ENCODE measurements at places on chromosomes 4 and X.

DNA sequence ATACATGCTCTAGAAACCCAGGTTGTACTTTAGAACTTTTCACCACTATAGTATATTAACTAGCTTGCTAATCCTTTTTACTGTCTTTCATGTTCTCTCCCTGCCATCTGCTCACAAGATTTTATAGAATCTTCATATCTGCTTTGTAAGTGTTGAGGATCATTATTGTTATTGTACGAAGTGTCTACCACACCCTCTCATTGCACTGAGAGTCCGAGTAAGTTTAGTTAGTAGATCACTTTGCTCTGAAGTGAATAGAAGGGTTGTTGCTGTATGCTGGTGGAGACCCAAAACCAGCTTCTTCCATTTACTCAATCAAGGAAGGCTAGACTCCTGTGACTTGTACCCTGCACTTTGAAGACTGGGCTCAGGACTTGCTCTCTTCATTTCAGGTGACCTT lies 17.1 kb downstream of the GAB1 start:
- no peak for DNase-seq

- no peak for DNase-seq
These were observed 65.8 kb downstream of the ARHGEF6 start for GRCh38 chrX:136714626-136715599.

GRCh38 chr4:103204111-103204510 lies 6.0 kb upstream of the CENPE start:
- no peak for DNase-seq

GRCh38 chr4:21136051-21136630 lies 435.9 kb downstream of the PACRGL start:
- no peak for DNase-seq

DNA sequence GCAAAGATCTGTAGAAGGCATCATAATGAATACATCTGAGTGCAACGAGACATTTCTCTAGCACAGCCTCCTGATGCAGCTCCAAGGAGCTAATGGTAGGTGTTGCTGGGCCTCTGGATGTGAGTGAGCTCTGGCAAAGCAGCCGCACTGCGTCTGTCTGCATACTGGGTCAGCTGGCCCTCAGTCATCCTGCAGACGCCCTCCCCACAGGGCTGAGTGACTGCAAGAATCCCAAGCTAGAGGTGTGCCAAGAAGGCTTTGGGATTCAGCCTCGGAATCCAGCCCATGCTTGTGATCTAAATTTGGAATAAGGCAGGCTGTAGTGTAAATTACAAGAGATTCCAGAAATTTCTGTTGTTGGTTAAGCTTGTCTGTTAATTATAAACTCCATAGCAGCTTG lies 18.5 kb downstream of the HERC3 start:
- no peak for DNase-seq

DNA sequence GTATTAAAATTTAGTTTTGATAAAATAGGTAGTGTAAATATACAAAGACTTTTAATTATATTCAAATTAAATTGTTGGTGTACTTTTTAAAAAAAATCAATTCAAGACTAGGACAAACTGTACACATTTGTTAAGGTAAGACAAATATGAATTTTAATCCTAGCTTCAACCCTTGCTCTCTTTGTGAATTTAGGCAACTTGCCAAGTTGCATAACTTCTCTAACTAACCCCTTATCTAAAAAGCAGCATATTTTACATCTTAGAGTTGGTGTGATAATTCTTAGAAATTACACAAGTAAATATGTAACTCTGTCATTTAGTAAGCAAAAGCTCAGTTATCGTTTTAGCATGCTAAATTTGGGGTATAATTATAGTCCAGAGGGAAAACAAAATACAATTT lies 78.1 kb upstream of the FSTL5 start:
- DNase-seq = no peak

DNA sequence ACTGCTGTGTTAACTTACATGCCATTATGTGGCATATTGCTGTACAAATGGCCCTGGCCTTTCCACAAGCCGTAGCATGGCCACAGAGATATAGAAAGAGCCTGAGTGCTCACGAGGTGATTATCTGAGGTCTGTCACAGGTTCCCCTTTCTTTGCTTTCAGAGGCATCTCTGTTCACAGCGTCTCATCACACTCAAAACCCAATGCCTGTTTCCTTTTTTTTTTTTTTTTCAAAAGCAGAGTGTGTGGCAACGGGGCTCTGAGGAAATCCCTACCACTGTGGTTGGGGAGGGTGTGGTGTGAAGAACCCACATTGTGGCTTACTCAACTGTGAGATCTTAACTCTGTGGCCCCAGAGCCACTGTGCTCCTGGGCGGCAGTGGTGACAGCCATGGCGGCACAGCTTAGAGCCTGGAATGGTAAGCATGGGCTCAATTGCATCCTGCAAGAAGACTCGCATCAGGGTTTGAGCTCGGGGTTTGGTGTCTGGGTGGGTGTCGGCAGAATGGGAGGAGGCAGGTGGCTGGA lies 30.8 kb downstream of the RTL5 start:
- peak; percentile 42 for DNase-seq

DNA sequence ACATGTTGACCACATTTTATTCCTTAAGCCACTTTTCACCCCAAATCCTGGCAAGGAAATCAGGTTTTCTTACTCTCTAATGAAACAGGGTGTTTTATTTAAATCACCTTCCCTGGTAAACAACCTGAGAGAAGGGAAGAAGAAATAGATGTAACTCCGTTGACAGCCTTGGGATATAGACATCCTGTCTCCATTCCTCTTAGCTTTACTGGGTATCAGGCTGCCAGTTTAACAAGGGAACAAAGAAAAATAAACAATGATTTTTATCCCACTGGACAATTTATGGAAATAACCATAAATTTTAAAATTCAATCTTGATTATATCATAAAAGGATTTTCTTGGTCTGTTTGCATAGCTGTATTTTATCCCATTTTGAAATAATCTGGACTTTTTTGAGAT lies 49.2 kb downstream of the EDNRA start:
- no peak for DNase-seq

DNA sequence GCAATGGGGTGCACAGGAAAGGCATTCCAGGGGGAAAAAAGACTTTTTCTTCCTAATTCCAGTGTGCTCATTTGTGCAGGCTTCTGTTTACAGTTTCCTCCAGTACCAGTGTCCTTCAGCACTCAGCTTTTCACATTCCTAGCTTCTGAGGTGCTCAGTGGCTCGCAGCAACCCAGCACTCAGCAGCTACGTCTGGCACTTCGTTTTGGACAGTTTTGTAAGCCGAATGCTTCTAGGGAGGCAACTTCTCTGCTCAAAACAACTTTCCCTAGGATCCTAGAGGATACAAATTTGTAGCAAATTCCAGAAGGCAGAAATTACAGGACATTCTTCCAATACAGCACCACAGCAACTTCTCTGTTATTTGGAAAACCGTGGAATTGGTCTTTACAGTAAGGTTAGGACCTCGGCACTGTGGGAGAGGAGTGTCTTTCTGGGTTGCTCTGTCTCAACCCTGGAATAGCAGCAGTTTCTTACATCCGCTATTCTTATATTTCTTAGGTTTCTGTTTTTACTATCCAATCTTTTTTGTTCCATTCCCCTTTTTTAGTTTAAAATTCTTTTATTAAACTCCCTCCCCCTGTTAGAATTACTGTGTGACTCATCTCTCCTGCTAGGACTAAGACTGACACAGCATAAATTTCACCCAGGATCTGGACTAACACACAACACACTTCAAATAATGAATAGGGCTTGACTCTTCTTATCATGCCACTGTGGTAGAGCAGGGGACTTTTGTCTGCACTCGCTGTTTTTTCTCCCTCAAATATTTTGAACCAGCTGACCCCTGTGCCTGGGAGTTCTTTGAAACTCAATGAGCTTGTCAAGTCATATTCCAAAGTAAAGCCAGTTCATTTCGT lies 1314.7 kb downstream of the FSTL5 start:
- DNase-seq = no peak

- no peak for DNase-seq
These were observed 173.1 kb upstream of the VCX3A start for GRCh38 chrX:6708041-6708440.

- no peak for DNase-seq
These were observed 2.1 kb downstream of the ELOVL6 start for GRCh38 chr4:110196206-110196870.

DNA sequence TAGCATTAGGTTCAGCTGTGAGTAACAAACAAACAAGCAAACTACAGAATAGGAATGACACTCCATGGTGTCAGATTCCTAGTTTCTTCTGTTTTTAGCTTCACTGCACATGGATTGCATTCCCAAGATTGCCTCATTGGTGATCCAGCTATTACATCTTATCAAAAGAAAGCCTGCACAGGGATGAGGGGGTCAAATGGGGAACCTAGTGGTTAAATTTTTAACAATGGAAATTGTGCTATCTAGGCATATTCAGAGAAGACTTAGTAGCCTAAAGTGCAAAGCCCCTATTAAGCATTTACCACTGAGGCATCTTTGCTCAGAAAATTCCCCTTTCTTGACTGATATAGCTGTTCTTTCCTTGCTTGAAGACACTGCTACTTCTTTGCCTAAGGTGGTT lies 3.9 kb upstream of the TTC29 start:
- DNase-seq = no peak

DNA sequence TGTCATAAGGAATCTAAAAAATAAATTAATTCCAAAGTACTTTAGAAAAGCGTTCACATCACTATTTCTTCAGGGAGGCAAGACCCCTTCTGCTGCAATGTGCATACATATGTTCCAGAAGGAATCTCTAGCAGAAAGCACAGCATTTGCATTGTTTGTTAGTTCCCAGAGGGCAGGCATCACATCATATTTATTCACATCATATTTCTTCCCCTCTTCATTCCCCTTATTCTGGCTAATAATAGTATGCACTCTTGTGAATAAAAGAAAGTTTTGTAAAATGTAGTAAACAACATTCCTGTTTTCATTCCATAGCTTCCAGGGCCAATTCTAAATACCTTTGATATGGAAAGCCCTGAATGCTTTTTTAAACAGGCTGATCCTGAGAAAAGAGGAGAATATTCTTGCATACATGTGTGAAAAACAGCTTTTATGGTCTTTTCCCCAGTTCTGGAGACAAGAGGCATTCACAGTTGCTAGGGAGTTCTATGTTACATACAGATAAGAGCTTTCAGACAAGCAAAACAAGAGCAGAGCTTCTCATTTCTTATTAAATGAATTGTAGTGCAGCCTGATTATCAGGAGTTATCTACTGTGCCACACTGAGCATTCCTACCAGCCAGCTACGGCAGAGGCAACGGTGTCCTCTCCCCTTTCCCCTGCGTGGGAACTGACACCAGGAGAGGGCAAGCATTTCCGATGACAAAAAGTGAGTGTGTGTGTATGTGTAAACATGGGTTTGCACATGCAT lies 15.2 kb downstream of the GATB start:
- DNase-seq = no peak

DNA sequence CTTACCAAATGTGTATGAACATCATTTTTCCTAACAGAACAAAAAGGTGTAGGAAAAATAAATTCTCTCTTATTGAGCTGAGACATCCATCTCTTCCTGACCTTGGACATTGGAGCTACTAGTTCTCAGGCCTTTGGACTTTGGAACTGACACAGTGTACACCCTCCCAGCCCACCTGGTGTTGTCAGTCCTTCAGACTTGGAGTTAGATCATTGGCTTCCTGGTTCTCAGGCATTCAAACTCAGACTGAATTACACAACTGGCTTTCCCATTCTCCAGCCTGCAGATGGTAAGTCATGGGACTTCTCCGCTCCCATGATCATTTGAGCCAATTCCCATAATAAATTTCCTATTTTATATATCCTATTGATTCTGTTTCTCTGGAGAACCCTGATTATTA lies 84.8 kb upstream of the EDNRA start:
- no peak for DNase-seq

DNA sequence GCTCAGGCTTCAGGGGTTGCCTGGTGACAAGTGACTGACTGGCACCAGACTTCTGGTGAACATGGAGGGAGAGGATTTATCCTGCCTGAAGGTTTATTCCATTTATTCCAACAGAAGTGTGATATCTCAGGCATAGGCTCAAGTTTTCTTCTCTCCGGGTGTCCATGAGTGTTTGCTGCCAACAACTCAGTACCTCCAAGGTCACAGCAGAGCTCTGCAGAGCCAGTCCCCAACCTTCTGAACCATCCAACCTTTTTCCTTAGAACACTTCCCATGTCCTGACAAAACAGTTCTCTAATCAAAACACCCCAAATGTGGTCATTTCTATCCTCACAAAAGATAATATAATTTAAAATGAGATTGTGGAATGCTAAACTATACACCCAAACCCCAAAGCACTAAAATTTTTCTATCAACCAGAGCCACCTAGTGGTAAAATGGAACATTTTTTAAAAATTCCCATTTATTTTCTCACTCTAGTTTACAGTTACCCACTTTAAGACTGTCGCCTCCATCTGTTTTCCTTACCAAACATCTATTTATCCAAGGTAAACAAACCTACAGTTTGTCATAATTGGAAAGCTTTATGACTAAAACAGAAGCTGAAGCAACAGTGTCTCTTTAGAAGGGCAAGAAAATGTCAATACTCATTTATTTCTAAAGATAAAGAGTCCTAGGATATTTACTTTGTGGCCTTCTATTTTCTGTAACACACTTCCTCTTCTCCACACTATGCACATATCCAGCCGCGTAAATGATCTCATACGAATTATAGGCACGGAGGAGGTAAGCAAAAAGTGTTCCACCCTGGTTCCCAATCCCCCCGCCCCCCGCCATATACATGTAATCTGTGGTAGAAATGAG lies 39.5 kb downstream of the TMEM154 start:
- DNase-seq = no peak

GRCh38 chr4:78136109-78137081 lies 79.3 kb downstream of the FRAS1 start:
- no peak for DNase-seq

DNA sequence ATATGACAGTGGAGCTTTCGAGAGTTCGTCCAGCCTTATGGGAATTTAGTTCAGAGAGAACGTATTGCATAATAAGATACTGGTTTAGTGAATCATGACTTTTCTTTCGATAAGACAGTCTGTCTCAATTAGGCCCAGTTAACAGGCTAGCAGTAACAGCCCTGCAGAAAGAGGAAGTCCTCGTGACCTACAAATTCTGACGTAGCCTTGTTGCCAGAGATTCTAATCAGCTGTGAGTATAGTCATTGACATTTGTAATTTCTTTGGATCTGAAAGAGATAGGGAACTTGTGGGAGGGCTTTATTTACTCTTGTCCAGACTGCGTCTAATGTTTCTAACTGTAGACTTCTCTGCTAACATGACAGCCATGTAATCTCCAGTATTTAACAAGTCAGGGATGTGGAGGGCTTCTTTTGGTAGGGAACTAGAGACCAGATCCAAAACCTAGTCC lies 15.8 kb downstream of the ART3 start:
- DNase-seq = no peak

- no peak for DNase-seq
These were observed 6.7 kb downstream of the CD99 start for GRCh38 chrX:2697741-2698299.

DNA sequence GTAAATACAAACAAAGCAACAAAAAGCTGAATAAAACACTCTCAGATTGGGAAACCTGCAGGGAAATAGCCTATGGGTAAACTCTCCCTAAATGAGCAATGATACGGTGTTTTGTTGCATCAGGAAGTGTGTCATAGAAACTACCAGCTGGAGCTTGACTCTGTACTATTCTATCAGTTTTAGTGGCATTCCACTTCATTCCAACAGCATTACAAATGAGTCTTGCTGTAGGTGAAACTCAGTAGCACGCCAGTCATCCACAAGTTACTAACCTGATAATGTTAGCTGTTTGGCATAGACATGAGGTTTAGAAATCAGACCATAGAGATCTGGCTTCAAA lies 24.9 kb downstream of the FGFBP1 start:
- DNase-seq = no peak

GRCh38 chrX:103356130-103356798 lies at the start of gene TCEAL9:
TSS of gene TCEAL9 (plus strand) at chrX:103356506. CDS start at chrX:103357685, 1,179 bp downstream.
- no peak for DNase-seq

Data from activated CD8-positive, alpha-beta memory T cell treated with anti-CD3 and anti-CD28 coated beads for 1 hour (primary cell).